NCI-H1436 treated with DMSO at 0.1 percent for 48 hours (cell line): ENCODE measurements at places on chromosomes 2 and 18.

- DNase-seq = peak; percentile 79
Measured at GRCh38 chr18:63264871-63265270, 54.7 kb downstream of the BCL2 start.

- DNase-seq = no peak
Measured at GRCh38 chr2:120323214-120323613, 22.7 kb upstream of the INHBB start.

GRCh38 chr2:150480971-150481830 lies 6.3 kb downstream of the RND3 start:
- DNase-seq = no peak

DNA sequence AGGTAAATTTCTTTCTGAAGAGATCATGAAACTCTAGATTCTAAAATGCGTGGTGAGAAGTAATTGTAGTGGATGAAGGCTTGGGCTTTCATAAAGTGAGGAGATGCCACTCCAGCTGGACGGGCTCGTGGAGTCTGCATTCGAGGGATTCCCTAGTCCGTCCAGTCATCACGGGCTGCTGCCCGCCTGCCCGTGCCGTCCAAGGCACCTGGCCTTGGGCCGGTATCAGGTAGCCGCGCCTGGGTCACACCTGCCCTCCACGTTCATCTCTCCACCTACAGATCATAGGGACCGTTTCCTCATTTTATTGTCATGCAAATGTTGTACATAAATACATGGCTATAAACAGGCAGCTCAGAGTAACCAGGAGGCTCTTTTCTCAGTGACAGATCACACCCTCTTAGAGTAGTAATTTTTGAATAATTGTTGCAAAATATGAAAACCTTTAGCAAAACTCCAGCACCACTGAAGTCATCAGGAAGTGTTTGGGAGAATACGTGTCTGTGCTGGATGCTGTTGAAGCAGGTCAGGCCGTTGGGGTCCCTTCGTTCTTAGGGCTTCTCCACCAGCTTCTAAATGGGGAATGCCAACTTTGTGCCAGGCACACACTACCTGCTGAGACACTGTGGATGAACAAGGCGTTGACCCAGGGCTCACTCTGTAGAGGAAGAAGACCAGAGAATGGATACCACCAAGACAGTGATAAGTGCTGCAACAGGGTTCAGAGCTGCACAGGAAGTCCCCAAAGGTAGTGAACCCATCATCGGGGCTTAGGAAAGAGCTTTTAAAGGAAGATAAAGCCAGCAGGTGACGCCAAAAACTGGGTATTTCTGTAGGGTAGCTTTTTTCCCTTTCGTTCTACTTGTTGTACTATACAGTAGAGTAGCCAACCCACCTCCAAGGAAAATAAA lies 112.5 kb downstream of the FAM210A start:
- DNase-seq = no peak

DNA sequence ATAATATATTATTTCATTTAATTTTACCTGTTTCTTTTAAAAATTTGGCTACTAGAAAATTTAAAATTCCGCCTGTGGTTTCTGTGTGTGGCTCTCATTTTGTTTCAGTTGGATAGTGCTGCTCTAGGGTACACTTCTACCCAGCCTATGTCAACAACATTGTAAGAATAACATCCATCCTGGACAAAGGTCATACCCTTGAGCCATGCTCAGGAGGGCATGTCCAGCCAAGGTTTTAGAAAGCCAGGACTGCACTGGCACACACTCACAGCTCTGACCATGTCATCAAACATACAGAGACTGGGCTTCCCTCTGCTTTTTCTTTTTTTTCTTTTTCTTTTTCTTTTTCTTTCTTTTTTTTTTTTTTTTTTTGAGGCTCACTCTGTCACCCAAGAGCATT lies 96.1 kb downstream of the CTIF start:
- DNase-seq = no peak
